Activated naive CD4-positive, alpha-beta T cell (primary cell): ENCODE measurements at places on chromosomes 6 and 20.

DNA sequence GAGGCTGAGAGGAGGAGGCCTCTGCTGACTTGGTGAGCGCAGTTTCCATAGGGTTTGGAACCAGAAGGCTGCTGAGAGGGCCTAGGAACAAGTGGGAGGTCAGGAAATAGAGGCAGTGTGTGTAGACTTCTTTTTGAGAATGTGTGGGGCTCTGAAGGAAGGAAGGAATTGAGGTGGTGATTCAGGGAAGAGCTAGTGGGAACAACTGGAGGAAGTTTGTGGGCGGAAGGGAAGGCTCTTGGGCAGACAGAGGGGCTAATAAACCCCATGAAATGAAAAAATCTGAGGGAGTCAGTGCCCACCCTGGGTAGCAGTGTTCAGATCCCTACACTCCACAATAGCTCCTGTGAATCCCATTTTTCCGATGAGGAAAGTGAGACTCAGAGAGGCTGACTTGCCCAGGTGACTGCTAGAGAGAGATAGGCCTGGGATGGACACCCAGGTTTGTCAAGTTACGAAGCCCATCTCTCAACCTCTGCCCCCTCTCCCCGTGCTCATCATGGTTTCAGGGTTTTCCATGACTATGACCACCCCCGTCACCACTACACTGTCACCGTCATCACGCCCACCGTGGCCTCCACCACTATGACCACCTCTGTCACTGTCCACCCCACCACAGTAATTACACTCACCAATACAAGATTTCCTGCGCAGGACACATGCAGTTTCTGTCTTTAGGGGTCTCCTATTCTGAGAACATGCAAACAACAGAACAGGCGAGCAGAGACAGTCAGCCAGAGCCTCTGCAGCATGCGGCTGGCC is 106.4 kb downstream of the MRPL14 start:
- DNase-seq, result no peak

- DNase-seq, result no peak
These were observed at the start of gene DST for GRCh38 chr6:56642366-56643261. Gene DST (minus strand): TSS chr6:56642889.

DNA sequence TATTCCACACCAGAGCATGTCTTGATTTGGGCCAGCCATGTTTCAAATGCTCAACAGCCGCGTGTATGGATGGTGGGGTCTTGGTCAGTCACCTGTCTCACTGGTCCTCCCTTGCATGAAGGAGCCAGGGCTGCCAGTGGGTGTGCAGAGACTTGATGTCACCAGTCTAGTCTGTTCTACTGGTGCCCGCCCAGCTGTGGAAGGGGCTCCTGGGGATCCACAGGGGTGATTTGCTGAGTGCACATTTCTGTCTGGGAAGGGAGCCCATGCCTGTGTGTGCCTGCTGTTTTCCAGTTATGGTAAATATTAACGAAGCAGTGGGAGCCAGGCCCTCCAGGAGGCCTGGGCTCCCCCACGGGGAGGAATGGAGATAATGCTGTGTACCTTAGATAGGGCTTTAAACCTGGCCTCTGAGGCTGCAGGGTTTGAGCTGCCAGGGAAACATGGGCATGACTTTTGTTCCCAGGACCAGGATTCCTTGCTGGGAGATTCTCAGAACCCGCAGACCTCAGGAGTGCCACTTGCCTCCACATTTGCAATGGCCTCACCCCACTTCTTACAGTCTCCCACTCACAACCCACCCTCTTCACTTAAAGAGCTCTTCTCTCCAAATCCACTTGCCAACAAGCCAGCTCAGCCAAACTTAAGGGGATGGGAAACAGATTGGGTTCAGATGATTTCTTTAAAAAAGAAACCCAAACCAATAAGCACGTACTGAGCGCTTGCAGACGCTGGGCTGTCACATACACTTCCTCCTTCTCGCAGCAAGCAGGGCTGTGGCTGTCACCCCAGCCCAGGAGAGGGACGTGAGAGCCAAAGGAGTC is 54.1 kb downstream of the VEGFA start:
- DNase-seq, result no peak

- no peak for DNase-seq
These were observed 38.0 kb downstream of the FOXA2 start for GRCh38 chr20:22546344-22546743.

DNA sequence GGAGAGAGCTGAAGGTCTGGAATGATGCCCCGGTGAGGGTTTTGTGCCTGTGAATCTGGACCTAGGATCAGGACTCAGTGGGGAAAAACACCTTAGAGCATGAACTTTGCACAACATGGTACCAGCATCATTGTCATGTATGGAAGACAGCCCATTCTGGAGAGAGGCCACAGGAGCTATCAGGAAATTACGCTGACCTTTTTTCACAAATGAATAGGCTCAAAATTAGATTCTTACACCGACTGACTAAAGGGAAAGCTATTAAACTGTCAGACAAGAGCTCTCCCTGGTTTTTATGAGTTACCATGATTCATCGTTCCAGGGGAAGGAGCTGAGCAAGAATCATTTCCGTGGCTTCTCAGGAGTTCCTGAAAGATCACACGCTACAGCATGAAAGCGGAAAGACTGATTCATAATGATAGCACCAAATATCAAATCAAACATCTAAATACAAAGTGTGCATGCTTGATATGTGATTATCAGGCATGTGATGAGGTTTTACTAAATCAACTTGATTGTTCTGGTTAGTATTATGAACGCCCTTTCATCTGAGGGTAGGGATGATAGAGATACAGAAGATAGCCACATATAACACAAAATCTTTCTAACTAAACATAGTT is 224.9 kb upstream of the SMLR1 start:
- no peak for DNase-seq

GRCh38 chr6:13461805-13462204 is 25.6 kb downstream of the GFOD1 start:
- DNase-seq, result no peak

- no peak for DNase-seq
These were observed 31.5 kb upstream of the EDN1 start for GRCh38 chr6:12258591-12259075.

DNA sequence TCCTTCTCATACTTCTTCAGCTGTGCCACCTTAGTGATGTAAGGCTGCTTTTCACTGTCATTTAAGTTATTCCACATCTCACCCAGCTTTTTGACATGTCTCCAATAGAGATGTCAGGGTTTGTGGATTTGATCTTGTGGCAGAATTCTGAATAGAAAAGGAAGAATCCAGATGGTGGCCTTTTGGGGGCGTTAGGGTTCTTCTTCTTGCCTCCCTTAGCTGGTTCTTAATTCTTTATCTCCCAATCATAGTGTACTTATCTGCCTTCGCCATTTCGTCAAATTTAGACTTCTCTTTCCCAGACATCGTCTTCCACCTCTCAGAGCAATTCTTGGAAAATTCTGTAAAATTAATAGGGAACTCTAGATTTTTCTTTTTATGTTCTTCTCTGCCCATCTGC is 422.9 kb downstream of the GJA1 start:
- no peak for DNase-seq

- no peak for DNase-seq
These were observed 99.2 kb upstream of the RREB1 start for GRCh38 chr6:7008451-7008988.

DNA sequence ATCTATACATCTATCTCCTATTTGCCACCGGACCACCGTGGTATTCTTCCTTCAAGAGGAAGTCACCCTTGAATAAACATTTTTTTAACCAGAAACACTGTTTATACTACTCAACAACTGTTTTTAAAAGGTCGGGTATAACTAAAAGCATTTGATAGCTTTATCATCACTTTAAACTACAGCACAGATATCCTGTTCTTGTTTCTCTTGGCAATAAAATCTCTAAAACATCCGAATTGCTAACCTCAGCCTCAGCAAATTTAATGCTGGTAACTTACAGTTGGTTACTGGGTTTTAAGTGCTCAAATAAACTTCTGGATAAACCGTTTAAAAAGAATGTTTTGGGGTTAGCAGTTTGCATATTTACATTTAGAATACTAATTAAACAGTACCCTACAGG is 20.4 kb downstream of the ZUP1 start:
- no peak for DNase-seq

DNA sequence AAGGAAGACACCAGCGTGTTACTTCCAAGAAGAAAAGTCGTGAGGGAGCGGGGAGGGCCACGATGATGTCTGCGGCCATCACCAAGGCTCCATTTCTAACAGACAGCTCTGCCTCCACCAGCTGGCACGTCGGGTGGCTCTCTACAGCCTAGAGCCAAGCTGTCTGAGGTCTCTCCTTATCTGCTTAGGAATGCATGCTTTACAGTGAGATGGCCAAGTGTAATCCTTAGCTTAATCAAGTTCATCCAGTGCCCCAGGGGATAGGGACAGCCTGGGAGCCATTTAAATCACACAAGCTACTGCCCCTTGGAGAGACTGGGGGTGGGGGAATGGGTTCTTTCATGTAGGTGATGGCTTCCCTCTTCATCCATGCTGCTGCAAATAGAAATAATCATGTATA is 213.8 kb upstream of the CST7 start:
- no peak for DNase-seq

GRCh38 chr6:8881663-8882062 is 446.3 kb upstream of the SLC35B3 start:
- DNase-seq, result no peak

DNA sequence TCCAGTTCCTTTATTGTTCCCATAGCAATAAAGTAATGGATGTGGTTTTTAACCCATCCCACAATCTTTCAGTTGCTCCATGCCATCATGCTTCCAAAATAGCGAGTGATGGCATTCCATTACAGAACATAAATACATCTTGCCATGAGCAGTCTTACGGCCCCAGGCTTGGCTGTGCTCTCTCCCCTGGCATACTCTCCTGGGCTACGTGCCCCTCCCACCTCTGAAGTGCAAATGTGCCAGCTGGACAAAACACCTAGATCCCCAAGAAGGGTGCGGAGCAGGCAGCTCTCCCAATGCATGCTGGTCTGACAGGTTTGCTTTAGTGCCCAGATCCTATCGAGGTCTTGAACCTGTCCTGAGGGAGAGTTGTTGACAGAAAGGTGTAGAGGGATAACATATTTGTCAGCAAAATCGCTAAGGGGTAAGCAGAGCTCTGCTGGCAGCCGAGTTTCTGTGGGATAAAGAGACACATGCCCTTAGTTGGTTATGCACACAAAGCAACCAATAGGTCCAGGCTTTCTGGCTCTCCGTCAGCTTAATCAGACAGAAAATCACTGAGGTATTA is 43.9 kb upstream of the PAX1 start:
- DNase-seq, result no peak

GRCh38 chr6:167796192-167796981 is 30.3 kb upstream of the AFDN start:
- DNase-seq, result no peak

GRCh38 chr6:17504005-17504404 is 96.1 kb upstream of the FAM8A1 start:
- DNase-seq, result no peak

GRCh38 chr20:63093966-63094766 is 87.4 kb upstream of the BHLHE23 start:
- DNase-seq, result no peak

- DNase-seq, result no peak
These were observed 2.7 kb upstream of the BTN2A2 start for GRCh38 chr6:26380256-26380655.
